ELF-1 (cell line): ENCODE measurements at places on chromosomes 5 and 9.

DNA sequence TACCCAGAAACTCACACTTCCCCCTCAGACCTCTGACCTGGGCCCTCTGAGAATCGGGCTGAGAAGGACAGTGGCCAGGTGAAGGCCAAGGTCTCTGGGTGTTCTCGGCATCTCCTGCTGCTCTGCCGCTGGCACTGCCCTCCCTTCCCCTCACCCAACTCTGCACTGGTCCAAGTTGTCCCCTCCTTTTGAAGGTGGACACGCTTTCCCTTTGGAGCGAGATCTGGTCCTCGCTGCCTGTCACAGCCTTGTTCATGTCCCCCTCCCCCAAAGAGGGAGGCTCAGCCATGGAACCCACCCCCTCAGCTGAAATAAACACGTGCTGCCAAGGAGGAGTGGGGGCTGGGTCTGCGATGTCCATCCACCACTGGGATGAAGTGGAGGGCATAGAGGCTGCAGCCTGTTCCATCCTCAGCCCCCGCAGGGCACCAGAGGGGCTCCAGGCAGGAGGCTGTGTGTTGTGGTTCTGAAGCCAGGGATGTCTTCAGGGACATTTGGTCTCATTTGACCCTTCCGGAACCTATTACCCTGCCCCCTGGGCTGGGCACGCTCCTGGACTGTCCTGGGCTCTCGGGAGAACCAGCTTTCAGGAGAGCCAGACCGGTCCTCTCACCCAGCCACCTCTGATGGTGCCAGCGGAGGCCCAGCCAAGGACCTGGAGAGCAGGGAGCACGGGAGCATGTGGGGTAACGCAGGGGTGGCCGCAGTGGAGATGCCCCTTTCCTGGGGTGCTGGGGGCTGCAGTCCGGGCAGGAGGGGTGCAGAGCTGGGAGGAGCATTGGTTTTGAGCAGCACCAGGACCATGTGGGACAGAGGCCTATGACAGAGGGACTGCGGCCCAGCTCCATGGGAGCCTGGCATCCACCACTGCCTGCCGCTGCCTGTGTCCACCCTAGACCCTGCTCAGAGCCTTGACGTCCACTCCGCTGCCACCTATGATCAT lies 4.7 kb upstream of the LCN2 start:
- no peak for DNase-seq

- no peak for DNase-seq
Measured at GRCh38 chr5:88880201-88880600, 2.8 kb downstream of the MEF2C start.

- no peak for DNase-seq
Measured at GRCh38 chr9:81408951-81409350, 280.4 kb downstream of the TLE1 start.

- DNase-seq, result no peak
Measured at GRCh38 chr9:21985964-21986667, 8.1 kb downstream of the CDKN2A start.

GRCh38 chr5:73153513-73153912 lies 19.5 kb upstream of the TMEM174 start:
- DNase-seq, result no peak

DNA sequence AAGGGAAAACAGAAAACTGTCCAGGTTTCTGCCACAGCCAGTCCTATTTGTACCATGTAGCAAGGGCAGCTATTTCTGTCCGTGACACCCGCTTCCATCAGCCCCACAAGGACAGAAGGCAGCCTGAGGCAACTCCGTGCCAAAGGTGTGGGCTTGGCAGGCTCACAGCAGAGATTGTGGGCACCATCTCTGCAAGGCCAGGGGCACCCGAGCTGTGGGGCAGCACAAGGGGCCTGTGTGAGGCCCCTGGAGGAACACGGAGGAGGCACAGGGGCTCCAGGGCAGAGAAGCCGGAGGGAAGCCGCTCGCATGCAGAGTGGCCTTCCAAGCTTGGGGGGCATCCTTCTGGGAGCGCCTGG lies 43.5 kb downstream of the COL23A1 start:
- DNase-seq, result no peak

- no peak for DNase-seq
Measured at GRCh38 chr9:115080242-115080641, 37.7 kb downstream of the TNC start.

GRCh38 chr5:140248414-140248813 lies 54.5 kb downstream of the PFDN1 start:
- DNase-seq, result no peak

DNA sequence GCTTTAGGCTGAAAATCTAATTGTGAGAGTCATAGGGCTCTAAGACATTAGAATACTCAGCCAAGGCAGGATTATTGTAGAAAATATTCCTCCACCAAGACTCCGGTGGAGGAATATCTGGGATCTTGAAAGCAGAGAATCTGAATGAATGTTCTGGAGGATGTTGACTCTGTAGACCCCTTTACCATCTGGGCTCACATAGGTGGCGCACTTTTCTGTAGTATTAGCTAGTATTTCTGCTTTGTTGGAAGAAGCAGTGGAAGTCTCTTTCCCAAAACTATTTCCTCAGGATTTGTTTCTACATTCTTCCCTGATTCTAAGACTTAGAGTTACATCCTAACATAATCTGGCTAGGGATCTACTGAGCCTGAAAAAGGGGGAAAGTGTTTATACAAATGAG lies 752.4 kb upstream of the SEMA6A start:
- no peak for DNase-seq

- DNase-seq, result peak; percentile 86
Measured at GRCh38 chr9:34513567-34514214, 9.1 kb downstream of the ENHO start.

DNA sequence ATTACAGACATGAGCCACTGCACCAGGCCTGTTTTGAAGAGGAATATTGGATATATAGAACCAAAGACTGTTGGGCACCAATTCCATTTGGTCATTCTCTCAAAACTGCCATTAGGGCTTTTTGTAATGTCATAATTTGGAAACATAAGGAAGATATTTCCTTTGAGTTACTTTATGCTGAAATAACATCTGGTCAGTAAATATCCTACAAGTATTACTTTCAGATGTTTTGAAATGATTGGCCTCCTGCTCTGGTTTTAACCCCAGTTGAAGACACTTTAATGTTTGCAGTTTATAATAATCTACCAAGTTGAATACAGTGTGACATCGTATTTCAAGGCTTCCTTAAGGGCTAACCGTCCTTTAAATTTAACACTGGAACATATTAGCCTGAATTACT lies 33.6 kb downstream of the LRRTM2 start:
- no peak for DNase-seq

DNA sequence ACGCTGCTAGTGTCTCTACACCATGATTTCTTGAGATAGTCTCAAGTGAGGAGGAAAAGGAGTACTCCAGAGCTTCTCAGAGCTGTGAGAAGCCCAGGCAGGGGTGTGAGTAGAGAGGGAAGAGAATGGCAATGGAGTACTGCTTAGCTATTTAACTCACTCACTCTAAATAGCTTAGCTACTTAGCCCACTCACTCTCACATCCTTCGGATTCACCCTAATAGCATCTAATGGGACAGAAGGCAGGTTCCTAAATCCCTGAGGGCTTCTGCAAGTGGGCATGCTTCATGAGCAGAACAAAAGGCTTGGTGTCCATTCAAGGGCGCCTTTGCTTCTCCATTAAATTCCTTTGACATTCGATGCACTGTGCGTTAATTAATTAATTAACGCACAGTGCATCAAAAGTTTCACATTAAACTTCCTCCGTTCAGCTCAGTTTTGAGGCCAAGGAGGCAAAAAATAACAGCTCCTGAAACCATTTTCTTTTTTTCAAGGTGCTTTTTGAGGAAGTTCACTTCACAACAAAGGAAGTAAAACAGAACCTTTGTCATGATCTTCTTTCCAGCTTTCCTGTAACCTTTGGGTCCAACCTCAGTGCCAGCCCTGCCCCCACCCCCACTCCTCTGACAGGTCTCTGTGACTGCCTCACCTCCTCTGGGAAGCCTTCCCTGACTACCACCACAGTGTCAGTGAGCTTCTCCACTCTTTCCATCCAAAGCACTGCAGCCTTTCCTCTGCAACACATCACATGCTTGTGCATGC lies 294.0 kb downstream of the SEC61B start:
- DNase-seq, result no peak

DNA sequence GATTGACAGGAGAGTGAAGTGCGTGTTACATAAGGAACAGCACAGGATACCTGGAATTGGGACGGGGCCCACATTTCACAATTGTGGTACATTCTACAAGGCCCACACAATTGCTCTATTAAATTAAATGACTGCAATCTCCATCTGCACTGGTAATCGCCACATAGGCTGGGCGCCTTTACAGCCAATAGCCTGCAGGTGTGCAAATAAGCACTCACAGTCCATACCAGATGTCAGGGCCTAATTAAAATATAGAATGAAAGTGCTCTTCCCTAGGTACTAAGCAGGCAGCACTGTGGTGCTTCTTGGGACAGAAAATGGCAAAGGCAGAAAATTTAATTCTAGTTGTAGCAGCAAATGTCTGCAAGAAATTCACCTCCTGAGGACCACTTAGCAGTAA lies 82.7 kb downstream of the ATP10B start:
- no peak for DNase-seq

- no peak for DNase-seq
Measured at GRCh38 chr9:86356871-86357866, 3.0 kb upstream of the TUT7 start.

GRCh38 chr5:77355751-77356150 lies 136.4 kb downstream of the WDR41 start:
- DNase-seq, result no peak

- no peak for DNase-seq
Measured at GRCh38 chr5:94469894-94470329, 148.5 kb downstream of the KIAA0825 start.

GRCh38 chr5:74272024-74272775 lies 368.3 kb downstream of the ENC1 start:
- peak; percentile 86 for DNase-seq

GRCh38 chr9:84266087-84266561 lies 74.4 kb downstream of the SLC28A3 start:
- peak; percentile 41 for DNase-seq

- DNase-seq, result no peak
Measured at GRCh38 chr9:99121604-99122003, 16.7 kb downstream of the TGFBR1 start.

- no peak for DNase-seq
Measured at GRCh38 chr5:29995154-29995553, 1198.3 kb upstream of the CDH6 start.

DNA sequence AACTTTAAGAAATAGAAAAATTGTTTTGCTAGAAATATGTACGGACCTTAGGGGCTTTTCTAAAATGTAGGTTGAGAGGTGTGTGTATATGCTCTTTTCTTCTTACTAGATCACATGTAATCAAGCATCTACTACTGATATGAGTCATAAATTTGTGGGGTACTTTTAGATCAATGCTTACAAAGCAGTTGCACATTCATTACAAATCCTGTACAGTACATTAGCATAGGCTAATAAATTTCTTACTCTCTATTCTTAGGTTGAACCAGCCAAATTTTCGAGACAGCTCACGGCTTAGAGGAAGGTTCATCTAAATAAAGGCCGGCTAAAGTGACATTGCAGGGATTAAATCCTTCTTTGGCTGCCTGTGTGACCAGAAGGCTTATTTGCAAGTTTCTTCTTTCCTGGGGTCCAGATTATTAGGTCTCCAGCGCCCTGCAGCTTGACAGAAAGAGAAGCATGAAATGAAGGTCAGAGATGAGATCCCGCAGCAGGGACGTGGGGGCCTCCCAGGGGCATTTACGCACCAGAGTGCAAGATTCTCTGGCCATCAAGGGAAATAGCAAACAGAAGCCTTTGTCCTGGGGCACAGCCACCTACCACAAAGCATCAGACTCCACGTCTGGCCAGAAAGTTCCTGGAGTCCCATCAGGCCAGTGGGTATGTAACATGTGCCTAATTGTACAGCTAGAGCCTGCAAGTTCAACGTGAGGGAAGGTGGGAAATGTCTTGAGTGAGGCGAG lies 53.0 kb downstream of the NIM1K start:
- DNase-seq, result no peak

DNA sequence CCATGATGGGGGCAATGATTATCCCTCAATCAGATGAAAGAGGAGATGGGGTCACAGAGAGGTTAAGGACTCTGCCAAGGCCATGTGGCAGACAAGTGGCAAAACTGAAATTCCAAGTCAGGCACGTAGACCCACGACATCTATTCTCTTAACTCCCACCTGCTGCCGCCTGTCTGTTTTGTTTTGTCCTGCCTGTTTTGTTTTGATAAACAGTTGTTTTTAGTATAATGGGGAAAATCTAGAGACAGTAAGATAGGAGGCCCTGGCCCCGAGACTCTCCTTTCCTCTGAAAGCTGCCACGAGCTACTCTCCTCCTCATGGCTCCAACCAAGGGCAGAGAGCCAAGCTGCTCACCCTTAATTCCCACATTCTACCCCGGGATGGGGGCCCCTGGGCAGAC lies 4.9 kb downstream of the FSTL4 start:
- no peak for DNase-seq
